IgD-negative memory B cell (primary cell): ENCODE measurements at places on chromosomes 1 and 21. TPM values are rescaled to one million over a fixed set of nuclear protein-coding genes. Genes with fewer than 3 reads are reported as not detected.

FRRS1 gene
- 0.33 TPM for polyA plus RNA-seq

SPRR2A gene
- polyA plus RNA-seq: not detected

OR2L8 gene
- polyA plus RNA-seq: not detected

INSRR gene
- polyA plus RNA-seq: not detected

NR1I3 gene
- polyA plus RNA-seq: not detected

OR2M5 gene
- not detected for polyA plus RNA-seq

DENND2C gene
- 0.25 TPM for polyA plus RNA-seq

LCE1B gene
- polyA plus RNA-seq: not detected

KIF21B gene
- polyA plus RNA-seq: 5.6 TPM

PCSK9 gene
- not detected for polyA plus RNA-seq
